ENCODE measurements at places on chromosomes 6 and 20.

GRCh38 chr6:40932366-40932765 lies 106.7 kb downstream of the UNC5CL start:
- DNase-seq = no peak

GRCh38 chr20:25061821-25062530 lies 4.0 kb upstream of the ACSS1 start:
- DNase-seq = no peak

GRCh38 chr20:52240802-52241201 lies 49.2 kb upstream of the ZFP64 start:
- no peak for DNase-seq

GRCh38 chr20:32474717-32474966 lies 110.5 kb downstream of the NOL4L start:
- DNase-seq = no peak

GRCh38 chr20:39248171-39248861 lies 286.2 kb downstream of the DHX35 start:
- no peak for DNase-seq

DNA sequence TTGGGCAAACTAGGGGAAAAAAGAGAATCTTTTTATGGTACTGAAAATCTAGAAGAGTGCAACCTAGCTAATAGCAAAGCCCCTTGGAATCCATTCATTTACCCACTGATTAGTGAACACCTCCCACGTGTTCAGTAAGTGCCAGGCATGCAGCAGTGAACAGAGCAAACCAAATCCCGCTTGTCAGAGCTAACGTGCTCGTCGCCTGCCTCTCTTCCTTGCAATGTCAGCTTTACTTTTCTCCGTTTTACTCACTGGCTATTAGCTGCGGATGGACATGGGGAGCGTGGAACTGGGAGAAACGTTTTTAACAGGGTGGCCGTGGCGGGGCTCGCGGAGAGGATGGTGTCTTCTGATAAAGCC lies 120.4 kb downstream of the SYNDIG1 start:
- DNase-seq = no peak

DNA sequence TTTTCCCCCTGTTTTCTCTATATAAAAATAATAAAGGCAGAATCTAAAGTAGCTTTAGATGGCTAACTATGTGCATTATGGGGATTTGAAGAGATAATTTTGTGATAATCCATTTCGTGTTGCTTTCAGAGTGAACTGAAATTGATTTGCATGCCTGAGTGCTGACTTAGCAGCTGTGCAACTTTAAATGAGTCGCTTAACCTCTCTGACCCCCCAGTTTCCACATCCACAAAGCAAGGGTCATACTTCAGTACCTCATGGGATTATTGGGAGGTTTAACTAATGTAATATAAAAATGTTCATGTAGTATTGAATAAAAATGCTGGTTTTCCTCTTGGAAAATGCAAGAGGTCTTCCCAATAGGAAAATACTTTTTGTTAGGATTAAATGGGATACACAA lies 63.8 kb upstream of the FABP7 start:
- no peak for DNase-seq

DNA sequence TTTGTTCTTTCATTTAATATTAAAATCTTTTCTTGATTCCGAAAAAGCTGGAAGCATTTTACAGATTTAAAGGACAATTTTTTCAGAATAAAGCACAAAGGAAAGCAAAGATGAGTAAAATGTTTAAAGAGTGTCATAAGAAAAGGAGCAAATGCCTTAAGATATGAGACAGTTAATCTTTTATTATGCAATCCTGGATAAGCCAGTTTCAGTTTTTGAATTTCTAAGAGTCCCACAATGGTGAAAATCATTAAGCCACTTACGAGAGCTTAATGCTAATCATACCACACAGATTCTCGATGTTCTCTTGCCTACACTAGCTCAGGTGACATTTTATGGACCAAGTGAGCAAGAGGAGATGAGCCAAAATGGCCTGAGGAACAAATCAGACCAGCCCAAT lies 103.7 kb upstream of the RNF217 start:
- no peak for DNase-seq

- DNase-seq = no peak
Measured at GRCh38 chr6:38156818-38157565, 337.5 kb downstream of the ZFAND3 start.

- DNase-seq = no peak
Measured at GRCh38 chr20:63000958-63001357, 5.8 kb downstream of the BHLHE23 start.

DNA sequence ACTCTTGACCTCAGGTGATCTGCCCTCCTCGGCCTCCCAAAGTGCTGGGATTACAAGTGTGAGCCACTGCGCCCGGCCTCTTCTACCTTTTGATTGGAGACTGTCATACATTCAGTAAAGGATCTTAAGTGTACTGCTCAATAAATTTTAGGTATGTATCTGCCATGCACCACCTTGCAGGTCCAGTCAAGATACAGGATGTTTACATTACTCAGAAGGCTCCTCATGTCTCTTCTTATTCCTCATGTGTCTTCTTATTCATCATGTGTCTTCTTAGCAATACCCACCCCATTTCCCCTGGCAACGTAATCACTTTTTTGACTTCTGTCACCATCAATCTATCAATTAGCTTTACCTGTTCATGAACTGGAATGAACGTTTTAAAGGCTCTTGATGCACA lies 7.9 kb downstream of the MEA1 start:
- DNase-seq = no peak

- no peak for DNase-seq
Measured at GRCh38 chr6:162222521-162222920, 505.0 kb downstream of the PRKN start.

- no peak for DNase-seq
Measured at GRCh38 chr20:22098511-22098910, 393.0 kb downstream of the PAX1 start.

DNA sequence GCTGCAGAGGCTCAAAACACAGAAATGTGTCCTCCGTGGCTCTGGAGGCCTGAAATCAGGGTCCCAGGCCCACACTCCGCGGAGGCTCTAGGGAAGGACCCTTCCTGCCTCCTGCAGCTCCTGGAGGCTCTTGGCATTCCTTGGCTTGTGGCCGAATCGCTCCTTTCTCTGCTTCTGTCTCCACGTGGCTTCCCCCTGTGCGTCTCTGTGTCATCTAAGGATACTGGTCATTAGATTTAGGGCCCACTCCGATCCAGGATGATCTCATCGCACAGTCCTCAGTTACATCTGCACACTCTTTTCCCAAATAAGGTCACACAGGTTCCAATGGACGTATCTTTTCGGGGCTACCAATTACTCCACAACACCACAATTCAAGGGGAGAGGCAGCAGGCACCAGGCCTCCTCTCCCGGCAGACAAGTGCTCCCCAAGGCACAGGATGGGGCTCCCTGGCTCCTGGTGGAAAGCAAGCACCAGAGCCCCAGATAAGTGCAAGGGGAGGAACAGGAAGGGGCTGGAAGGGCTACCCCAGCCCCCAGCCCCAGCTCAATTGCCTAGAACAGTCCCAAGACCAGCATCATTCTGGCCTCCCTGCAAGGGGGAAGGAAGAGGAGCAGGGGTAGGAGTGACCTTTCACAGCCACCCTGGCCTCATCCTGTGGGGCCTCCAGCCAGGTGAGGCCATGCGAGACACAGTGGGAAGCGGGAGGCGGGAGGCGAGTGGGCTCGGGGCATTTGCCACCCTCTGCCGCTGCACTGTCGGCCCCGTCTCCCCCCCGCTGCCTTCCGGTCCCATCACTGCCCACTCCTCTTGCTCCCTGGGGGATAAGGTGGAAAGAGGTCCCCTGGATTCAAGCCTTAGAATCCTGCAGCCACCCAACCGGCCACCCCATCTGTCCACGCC lies 16.3 kb downstream of the NTSR1 start:
- DNase-seq = no peak

DNA sequence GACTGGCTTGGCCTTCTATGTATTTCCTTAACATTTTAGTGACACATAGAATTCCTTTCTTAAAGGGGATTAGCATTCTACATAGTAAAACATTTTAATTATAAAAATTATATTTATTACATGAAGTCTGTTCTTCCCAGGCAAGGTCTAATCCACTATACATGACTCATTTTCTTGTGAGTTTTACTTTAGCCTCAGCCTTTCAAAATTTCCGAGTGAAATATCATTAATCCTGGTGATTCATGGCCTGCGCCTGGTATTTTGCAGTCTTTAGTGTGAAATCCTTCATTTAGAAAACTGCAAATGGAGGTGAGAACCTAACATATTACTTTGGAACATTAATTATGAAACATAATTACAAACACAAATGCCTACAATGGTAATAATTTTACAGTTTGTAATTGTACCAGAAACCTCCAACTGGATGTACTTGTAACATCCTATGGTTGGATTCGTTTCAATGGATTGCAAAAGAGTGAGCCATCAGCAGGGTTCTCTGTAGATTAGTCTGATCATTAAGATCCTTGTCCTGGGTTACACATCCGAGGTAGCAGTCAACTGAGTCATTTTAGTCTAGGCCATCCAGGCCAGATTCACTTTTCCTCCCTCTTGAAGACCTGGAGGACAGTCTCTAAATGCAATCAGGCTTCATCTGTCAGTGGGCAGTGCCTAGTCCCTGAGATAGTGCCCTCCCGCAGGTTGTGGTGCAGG lies 272.0 kb downstream of the PACRG start:
- DNase-seq = no peak

DNA sequence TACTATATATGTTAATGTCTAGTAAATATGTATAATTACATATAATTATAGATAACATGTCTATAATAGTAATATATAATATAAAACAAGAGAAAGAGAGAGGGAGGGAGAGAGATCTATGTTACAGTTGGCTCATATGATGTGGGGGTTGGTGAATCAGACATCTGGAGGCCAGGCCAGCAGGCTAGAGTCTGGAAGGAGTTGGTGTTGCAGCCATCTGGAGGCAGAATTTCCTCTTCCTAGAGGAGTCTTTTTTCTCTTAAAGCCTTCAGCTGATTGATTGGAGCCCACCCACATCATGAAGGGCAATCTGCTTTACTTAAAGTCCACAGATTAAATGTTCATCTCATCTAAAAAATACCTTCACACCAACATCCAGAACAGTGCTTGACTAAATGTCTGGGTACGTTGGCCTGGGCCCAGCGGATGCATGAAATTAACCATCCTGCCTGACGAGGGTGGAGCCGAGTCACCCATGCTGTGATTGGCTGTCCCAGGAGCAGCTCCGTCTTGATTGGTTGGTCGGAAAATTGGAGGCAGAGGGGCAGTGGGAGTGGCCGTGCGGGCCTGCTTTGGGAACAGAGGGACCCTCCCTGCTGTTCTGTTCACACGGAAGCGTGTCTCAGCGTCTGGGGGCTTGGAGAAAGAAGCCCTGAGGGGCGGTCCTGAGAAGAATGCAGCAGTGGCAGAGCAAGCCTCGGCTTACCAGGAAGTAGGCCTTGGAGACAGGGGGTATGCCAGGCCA lies 392.4 kb downstream of the QKI start:
- DNase-seq = no peak

DNA sequence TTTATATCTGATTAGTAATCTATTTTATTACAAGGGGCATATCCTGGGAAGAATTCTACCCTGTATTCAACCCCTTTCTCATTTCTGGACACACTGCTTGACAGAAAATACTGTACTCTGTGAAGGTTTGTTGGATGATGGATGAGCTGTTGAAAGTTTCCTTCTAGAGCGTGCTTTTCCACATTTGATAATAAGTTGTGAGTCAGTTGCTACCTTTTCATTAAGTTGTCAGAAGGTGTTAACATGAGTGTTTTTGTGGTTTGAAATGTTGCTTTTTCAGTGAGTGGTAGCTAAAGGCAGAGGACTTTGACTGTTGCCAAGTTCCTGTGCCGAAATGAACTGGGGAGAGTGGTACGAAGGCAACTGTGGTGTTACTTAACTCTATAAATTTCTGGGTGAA lies 3.9 kb upstream of the ECI2 start:
- DNase-seq = no peak

DNA sequence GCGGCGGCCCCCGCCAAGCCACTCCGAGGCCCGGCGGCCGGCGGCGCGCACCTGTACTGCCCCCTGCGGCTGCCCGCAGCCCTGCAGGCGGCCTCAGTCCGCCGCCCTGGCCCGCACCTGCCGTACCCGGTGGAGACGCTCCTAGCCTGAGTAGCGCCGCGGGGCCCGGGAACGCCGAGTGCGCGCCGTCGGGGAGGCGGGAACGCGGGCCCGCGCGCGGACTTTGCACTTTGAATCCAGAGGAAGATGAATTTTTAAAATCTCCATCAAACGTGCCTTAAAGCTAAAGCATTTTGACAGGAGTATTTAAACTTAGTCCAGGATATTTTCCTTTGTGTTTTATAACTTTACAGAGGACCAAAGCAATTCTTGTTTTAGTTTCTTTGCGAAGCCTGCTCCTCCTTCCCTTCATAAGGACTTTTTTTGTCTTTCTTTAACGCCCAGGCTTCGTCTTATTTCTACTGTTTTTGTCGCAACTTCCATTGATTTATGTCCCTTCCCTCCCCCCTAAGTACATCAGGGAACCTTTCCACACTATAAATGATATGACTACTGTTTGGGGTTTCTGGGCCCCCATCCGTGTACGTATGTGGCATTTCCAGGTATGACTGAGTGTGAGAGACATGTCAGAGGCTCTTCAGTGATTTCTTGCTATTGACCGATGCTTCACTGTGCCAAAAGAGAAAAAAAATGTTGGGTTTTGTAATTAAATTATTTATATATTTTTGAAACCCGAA lies 2.0 kb downstream of the FOXQ1 start:
- DNase-seq = no peak

DNA sequence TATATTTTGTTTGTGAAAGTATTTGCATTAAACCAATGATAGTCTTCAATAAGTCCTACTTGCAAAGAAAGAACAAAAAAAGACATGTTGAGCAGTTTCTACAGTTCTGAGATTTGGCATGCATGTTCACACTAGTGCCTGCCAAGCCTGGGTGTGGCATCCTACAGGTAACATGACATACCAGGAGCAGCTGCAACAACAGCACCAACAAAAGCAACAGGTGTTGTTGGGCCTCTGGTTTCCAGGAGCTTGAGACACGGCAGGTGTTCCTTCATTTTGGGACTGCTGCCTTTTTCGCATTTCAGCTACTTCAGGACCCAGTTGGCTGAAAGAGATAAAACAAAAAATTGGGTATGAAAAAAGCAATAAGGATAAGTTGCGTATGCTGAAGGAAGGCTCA lies 41.2 kb upstream of the MTRF1L start:
- DNase-seq = no peak

GRCh38 chr6:84872996-84873723 lies 108.8 kb upstream of the TBX18 start:
- DNase-seq = no peak

GRCh38 chr6:94956910-94957309 lies 620.4 kb upstream of the MANEA start:
- DNase-seq = no peak

- DNase-seq = peak; percentile 49
Measured at GRCh38 chr6:159761129-159761872, 544 bp upstream of the ACAT2 start.

DNA sequence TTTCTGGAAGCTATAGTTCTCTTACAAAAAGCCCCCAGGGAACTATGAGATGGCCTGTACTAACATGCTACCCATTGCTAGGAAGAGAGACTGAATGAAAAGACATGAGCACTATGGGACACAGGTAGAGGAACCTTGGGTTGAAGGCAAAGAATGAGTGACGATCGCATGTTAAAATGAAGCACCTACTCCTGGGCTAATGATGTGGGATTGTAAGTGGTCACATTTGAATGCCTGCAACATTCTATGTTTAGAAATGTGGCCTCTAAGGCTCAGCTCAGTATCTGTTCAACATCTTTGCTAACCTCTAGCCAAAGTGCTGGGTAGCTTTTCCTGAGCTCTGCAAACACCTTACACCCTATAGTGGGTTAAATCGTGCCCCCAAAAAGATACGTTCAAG lies 5.2 kb upstream of the ZC3H12D start:
- no peak for DNase-seq

Measured in activated naive CD4-positive, alpha-beta T cell (primary cell).